ENCODE measurements at places on chromosomes 16 and 17. TPM values are rescaled to one million over a fixed set of nuclear protein-coding genes. Genes with fewer than 3 reads are reported as not detected.

Gene CCL8
- not detected for total RNA-seq

Gene TEKT1
- not detected for total RNA-seq

DNA sequence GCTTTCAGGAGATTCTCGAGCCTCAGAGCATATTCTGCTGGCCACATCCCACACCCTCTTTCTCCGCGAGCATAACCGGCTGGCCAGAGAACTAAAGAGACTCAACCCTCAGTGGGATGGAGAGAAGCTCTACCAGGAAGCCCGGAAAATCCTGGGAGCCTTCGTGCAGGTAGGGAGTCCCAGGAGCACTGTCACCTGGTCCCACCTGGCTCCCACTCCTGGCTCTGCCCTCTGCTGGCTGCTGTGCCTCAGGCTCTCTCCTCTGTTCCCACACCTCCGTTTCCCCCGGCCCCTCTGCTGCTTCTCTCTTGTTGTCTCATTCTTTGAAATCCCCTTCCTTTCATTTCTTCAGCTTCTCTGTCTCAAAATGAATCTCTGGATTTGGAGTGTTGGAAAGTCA, 16.4 kb downstream of the LPO start:
- no peak for DNase-seq

DNA sequence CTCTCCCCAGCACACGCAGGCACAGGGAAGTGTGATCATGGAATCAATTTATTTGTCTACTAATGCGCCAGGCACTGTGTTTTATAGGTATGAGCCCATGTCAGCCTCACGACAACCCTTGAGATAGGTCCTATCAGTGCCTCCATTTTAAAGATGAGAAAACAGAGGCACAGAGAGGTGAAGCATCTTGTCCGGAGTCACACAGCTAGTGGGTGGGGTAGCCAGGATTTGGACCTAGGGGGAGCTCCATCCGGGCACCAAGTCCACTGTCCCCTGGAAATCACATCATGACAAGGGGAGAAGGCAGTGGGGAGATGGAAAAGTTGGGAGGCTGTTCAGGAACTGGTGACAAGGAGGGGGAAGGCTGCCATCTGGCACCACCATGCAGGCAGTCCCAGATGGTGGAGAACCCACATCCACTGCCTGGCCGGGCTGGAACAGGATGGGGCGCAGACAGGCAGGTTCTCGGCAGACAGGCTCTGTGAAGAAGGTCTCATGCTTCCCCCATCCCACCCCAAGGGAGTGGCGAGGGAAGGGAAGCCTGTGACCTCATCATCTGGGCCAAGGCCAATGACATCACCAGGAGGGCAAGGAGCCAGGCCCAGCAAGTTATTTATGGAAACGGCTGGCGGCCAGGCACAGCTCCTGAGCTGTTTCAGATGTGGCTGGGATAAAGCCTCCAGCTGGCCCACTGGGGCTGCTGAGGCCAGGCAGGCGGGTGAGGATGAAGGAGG, 126.0 kb upstream of the SDK2 start:
- no peak for DNase-seq

DNA sequence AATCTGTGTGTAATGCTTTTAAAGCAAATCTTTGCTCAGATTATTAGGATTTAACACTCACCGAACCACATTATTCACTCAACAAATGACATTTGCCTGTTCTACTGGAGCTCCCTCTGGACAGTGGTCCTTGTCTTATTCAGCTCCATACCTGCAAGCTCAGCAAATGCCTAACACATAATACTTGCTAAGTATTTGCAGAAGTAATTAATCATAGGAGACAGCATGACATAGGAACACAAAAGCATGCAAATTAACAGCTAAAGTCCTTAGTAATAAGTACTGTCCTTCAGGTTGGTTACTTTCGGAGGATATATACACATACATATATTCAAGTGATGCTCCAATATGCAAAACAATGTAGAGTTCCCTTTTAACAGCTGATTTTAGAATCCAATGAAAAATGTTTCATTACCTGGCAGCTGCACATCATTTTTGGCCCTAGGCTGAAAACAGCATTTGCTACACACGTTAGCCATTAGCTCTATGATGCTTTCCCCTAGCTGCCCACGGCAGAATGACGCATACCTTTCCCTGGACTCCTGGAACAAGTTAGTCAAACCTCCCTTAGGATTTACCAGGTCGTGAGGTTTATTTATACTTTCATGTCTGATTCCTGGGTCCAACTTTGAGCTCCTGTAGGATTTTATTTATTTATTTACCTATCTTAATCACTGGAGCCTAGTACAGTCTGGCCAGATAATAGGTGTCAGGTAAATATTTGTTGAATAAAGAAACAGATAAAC, 8.6 kb downstream of the BRD7 start:
- no peak for DNase-seq

- no peak for DNase-seq
Measured at GRCh38 chr16:68086336-68086841, 1.2 kb downstream of the NFATC3 start.

Gene OR1A1
- not detected for total RNA-seq

Gene TNFRSF13B
- 316 TPM for total RNA-seq

DNA sequence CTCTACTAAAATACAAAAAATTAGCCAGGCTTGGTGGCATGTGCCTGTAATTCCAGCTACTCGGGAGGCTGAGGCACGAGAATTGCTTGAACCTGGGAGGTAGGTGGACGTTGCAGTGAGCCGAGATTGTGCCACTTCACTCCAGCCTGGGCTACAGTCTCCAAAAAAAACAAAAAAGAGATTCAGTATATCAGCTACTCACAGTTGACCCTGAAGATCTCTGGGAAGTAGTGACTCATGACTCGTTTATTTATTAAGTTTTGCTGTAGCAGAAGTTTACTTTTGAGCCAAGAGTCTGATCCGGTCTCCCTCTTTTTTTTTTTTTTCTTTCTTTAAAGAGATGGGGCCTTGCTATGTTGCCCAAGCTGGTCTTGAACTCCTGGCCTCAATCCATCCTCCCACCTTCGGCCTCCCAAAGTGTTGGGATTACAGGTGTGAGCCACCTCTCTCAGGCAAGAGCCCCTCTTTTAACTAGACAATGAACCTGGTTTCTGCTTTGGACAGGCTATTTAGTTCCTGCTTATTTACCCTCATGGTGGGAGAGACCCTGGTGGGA, 4.4 kb downstream of the MVP start:
- DNase-seq: no peak

GRCh38 chr17:81518785-81519283, 6.2 kb upstream of the ACTG1 start:
- peak; percentile 56 for DNase-seq

DNA sequence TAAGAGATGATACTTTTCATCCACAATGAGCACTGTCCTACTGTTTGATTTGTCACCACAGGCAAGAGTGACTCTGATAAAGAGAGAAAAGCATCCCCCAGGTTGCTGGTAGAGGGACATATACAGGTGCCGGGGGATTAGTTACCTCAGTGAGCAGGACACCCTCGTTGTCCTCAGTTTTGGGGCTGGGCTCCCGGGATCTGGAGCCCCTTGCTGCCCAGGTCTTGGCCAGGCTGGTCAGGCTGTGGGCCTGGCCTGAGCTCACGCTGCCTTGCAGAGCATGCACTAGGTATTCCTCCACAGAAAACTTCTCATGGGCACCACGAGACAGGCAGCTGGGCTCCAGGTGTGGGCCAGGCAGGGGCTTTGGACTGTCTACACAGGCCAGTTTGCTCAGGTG, 24.4 kb upstream of the SPATA32 start:
- no peak for DNase-seq

Gene RAPGEFL1
- total RNA-seq: 7.0 TPM

DNA sequence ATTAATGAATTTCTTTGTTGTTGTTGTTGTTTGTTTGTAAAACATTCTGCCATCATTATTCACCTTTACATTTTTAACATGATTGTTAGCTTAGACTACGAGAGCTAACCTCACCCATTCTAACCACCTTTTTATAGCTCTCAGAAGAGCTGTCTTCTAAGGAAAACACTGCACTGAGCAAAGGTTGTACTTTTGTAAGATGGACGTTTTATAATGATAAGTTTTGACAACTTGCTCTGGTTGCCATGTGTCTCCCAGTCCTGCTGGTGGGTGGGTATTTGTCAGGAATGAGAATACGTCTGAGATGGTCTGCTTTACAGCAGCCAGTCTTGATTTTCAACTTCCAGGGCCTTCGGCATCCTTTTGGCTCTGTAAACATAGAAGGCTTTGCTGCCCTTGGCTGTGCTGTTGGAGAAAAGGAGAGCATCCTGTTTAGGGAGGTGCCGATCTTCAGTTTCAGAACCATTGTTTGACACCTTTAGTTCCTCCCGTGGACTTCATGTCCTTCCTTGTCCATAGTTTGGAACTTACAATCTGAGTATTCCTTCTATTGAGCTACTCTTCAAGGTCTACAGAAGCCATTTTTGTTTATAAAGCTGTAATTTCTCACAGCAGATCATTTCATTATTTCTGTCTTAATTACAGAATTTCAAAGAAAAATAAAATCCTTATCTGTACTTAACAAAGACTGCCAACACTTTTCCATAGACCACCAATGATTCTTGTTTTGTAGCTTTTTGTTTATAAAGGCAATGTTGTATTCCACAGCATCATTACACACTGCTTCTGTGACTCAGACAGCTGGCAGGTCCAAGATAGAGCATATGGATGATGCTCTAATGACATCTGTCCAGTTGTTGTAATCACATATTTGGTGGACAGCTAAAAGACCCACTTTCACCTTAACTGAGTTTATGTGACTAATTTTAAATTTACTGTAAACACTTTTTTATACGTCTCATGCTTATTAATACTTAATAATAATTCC, 270.1 kb upstream of the TBX2 start:
- DNase-seq: no peak

DNA sequence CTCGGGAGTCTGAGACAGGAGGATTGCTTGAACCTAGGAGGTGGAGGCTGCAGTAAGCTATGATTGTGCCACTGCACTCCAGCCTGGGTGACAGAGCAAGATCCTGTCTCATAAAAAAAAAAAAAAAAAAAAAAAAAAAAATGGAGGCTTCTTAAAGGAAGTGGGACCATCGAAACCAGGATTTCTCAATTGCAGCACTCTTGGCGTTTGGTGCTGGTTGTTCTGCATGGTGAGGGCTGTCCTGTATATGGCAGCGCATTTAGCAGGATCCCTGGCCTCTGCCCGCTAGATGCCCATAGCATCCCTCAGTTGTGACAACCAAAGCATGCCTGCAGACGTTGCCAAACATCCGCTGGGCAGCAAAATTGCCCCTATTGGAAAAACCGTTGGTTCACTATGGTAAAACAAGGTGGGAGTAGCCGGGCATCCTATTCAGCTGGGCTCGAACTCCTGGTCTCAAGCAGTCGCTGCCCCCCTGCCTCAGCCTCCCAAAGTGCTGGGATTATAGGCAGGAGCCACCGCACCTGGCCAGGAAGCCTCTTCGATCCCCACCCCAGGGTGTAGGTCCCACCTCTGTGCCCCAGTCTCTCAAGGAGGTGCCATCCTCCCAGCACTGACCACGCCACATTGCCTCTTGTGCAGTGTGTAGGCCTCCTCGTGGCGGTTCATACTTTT, 6.5 kb upstream of the NPIPB7 start:
- DNase-seq: no peak

- no peak for DNase-seq
Measured at GRCh38 chr16:2013527-2013926, 3.9 kb upstream of the ZNF598 start.

Gene BLTP2
- 162 TPM for total RNA-seq

GRCh38 chr17:47239967-47240651, 13.5 kb upstream of the ITGB3 start:
- no peak for DNase-seq

Gene TPSB2
- not detected for total RNA-seq

Gene CEP112
- total RNA-seq: 3.8 TPM

- no peak for DNase-seq
Measured at GRCh38 chr16:31474173-31474714, 2.3 kb downstream of the TGFB1I1 start.

DNA sequence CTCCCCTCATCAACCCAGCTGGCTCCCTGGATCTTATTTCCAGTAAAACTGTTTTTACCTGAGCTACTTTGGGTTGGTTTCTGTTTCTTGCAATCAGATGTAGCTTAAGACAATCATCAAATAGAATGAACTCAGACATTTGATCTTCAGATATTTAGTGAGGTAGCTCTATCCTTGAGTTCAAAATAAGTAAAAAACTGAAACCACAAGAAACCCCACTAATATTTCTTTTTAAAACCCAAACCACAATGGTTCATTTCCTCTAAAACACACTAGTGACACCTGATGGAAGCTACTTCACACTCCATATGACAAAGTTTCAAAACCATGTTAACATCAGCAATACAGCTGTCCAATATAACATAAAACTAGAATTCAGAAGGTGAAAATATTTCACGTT, 37.8 kb downstream of the CACNG1 start:
- no peak for DNase-seq

GRCh38 chr17:58391302-58391984, 25.9 kb downstream of the RNF43 start:
- DNase-seq: no peak

Gene NACA2
- not detected for total RNA-seq

Gene P2RX1
- 26.0 TPM for total RNA-seq

GRCh38 chr17:15287538-15288267, 22.6 kb upstream of the PMP22 start:
- no peak for DNase-seq

DNA sequence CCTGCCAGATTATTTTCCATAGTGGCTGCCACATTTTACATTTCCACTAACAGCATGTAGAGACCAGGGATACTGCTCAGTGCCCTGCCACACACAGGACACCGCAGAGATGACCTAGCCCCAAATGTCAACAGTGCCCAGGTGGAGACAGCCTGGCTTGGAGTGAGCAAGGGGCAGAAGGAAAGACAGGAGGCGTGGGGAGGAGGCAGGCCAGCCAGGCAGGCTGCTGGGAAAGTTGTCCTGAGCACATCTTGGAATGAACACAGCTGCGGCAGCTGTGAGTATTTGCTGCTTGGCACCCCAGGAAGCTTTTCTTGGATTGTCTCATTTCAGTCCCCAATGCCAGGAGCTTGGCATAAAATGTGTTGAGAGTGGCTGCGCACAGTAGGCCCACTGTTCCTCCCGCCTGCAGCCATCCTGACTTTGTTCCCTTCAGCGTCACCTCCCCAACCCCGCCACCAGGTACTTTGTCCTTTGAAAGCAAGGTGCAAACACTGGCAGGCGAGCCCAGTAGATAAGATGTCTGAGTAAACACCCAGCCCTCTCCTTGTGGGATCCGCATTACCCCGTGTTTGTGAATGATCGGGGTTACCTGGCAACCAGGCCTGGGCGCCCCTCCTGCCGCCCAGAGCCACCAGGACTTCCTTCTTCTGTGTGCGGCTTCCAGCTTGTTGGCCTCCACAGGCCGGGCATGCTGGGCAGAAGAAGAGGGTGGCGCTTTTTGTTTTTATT, 114.0 kb downstream of the CMIP start:
- no peak for DNase-seq

DNA sequence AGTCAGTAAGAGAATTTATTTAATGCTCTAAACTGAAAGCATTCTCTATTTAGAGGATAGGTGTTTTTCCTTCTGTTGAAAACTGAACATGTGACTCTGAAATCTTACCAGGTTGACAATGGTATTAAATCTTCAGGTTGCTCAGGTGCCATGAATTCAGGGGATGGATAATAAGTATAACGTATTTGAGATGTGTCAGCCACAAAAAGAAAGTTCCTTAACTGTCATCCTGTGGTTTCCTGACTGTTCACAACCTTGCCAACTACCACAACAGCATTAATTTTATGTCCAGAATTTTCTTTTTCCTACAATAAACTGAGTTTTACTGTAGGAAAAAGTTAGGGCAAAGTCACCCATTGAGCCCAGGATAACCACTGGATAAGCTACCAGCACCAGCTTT, 243.3 kb upstream of the PSMD7 start:
- no peak for DNase-seq

GRCh38 chr16:65845466-65846209, 520.9 kb upstream of the CDH5 start:
- no peak for DNase-seq

All from activated B cell treated with CpG ODN at 0.5 μM for 24 hours (primary cell).